ENCODE measurements at places on chromosomes 7 and 10.

DNA sequence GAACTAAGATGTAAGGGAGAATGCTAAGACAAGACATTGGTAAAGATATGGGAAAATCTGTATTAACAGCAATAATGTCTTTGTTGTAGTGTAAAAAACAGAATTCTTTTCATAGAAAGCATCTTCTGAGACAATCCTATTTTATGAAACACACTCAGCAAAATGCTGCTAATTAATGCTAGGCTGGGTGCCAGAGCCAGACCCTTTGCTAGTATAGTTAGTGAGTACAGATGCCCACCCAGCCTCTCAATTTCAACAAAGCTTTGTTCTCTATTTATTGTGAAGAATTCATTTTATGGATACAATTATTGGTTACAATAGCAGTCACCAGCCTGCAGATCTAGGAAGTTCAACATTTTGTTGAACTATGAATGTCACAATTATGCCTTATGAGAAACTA, 131.0 kb downstream of the SEM1 start:
- DNase-seq, result no peak

GRCh38 chr10:125396676-125397075, 236.3 kb upstream of the CTBP2 start:
- no peak for DNase-seq

DNA sequence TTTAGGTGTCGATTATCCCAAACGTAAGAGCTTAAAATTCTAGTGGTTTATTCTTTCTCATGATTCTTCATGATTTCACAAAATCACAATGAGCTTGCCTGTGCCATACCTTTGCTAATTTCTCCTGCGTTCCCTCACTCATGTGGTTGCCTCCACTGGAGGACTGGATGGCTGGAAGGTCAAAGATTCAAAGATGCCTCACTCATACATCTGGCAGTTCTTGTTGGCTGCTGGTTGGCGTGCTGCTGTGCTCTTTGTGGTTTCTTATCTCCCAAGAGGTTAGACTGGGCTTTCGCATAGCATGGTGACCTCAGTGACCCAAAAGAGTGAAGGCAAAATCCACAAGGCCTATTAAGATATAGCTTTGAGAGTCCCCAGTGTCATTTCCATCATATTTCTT, 877.6 kb upstream of the AUTS2 start:
- DNase-seq, result no peak

DNA sequence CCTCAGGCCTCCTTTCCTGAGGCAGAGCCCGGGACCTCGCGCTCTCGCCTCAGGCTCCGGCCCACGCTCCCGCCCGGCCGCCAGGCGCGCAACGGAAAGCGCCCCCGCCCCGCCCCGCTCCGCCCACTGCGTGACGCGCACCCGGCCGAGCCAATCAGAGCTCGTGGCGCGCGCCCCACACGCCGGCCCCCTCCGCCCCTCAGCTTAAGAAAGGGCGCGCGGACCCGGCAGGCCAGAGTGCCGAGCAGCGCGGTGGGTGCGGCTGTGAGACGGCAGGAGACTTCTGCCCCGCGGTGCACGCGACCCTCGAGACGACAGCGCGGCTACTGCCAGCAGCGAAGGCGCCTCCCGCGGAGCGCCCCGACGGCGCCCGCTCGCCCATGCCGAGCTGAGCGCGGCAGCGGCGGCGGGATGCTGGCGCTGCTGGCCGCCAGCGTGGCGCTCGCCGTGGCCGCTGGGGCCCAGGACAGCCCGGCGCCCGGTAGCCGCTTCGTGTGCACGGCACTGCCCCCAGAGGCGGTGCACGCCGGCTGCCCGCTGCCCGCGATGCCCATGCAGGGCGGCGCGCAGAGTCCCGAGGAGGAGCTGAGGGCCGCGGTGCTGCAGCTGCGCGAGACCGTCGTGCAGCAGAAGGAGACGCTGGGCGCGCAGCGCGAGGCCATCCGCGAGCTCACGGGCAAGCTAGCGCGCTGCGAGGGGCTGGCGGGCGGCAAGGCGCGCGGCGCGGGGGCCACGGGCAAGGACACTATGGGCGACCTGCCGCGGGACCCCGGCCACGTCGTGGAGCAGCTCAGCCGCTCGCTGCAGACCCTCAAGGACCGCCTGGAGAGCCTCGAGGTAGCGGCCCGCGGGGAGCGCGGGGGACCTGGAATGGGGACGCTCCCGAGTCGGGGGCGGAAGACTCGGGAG, at the start of gene NPTX2:
NPTX2 (plus strand) TSS at position 235 of the 909 bp plus-strand sequence; CDS start at position 412, 177 bp downstream.
- DNase-seq, result no peak

DNA sequence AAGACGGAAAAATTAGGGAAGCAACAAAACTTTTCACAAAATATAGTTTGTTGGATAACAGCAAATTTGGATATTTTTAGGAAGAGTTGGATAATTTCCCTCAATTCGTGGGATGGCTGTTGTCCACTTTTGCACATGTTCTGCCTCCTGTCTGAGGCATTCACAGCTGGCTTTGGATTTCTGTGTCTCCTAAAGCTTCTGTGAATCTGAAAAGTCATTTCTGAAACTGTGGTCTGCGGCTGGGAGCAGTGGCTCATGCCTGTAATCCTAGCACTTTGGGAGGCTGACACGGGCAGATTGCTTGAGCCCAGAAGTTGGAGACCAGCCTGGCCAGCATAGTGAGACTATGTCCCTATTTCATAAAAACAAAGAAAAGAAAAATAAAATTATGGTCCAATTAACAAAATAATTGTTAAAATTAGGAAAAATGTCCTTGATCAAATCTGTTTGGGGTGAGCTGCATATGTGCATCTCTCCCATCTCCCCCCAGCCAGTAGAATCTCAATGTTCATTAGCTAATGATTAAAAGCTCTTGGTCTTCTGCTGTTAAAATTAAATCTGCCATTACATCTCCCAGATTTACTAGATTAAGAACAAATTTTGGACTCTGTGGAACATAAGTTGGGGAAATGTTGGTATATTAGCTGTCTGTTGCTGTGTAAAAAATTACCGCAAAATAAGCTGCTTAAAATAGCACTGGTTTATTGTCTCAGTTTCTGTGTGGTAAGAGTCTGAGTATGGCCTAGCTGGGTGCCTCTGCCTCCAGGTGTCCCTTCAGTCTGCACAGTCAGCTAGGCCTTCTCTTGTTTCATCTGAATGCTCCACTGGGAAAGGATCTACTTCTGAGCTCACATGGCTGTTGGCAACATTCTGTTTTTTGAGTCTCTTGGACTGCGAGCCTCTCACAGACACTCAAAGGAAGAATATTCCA, 332.0 kb upstream of the FZD1 start:
- DNase-seq, result no peak

DNA sequence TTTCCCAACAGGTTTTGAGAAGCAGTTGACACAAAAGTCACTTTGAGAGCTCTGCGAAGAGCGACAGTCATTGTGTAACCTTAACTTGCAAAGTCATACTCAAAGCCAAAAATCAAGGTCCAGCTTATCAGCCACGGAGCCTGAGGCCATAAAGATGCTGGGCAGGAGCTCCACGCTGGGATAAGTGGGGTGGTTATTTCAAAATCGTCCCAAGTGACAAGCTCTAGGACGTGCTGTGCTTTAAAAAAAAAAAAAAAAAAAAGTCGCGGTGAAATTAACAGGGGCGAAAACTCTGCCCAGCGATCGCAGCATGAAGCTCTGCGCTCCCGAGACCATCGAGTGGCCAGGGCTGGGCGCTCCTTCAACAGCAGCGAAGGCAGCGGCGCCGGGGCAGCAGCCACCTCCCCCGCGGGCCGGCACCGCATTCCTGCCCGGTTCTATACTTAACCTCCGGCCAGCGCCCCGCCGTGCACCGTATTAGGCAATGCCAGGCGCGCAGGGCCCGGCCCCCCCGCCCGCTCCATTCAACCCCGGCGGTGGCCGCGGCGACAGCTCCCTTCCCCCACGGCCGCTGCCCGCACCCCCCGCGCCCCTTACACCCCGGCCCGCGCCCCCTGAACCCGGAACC, 657 bp downstream of the HACD1 start:
- no peak for DNase-seq

GRCh38 chr10:101695404-101695890, 477 bp upstream of the FBXW4 start:
- DNase-seq, result no peak

- DNase-seq, result no peak
These were observed 148.0 kb downstream of the RNF216 start for GRCh38 chr7:5633161-5634106.

GRCh38 chr7:21580073-21580521, 37.3 kb downstream of the DNAH11 start:
- DNase-seq, result no peak

DNA sequence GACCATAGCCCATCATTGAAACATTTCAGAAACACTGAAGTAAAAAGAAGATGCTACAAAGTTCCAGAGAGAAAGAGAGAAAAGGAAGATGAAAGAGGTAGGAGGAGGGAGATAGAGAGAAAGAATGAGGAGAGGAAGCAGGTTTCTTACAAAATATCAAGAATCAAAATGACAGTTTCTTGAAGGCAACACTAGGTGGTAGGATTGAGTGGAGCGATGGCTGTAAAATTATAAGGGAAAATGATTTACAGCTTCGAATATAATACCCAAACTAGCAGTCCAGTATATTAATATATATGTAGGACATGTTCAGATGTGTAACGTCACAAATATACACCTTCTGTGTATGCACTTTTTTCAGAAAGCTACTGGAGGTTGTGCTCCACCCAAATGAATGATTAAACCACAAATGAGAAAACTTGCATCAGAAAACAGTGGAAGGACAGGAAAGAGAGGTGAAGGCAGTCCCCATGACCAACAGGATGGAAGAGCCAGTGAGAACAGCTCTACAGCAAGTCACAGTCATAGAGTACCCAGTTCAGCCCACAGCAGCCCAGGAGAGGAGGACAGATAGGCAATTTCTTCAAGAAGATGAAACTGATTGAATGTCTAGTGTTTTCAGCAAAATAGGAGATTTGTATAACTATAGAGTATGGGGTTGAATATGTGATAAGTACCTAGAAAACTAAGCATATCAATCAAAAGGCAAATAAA, 151.5 kb upstream of the TARP start:
- no peak for DNase-seq

DNA sequence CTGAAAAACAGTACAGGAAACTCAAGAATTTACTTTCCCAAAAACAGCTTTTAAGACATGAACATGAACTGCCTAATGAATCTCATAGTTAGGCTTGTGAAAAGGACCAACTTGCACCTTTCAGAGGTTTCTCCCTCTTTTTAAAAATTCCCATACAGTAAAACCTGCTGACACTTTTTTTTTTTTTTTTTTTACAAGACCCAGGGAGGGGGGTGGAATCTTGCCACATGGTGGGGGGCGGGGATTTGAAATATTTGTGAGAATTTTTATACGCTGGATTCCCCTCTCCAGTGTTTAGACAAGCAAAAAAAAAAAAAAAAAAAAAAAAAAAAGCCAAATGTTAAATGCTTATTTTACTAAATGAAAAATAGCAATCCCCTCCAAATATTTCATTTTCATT, 57.4 kb downstream of the HIBADH start:
- no peak for DNase-seq

DNA sequence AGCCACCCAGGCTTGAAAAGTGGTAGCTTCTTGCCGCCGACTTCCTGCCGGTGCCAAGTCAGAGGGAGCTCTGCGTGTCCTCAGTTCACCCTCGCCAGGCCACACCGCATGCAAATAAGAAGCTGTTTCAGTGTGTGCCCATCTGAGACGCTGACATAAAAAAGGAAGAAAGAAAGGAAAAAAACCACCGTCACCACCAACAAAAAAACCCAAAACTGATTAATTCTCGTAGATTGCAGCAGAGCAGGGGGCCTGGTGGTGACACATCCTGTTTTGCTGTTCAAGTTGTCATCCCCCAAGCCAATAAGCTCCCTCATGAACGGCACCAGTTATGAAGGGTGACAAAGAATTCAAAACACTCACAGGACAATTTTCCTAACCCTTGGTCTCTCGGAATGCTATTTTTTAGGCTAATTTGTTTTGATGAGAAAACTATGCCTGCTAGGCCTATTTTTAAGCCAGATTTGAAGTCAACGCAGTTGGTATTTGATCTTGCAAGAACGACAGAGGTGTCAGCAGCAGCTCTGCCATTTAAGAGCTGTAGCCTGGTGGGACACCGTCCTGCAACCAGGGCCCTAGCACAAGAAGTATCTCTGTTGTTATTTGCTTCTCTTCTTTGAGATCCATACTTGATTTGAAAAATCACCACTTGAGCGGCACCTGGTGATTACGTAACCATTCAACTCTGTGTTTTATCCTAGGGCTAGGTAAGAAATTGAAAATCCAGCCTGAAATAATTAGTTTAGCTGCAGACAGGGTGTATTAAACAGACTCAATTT, 145.6 kb downstream of the PFKFB3 start:
- no peak for DNase-seq

GRCh38 chr10:79069325-79070080, 737 bp downstream of the ZMIZ1 start:
- no peak for DNase-seq

Data from cerebellar nuclear complex (tissue), 1 donor.